ENCODE measurements at places on chromosomes 11 and 22.

DNA sequence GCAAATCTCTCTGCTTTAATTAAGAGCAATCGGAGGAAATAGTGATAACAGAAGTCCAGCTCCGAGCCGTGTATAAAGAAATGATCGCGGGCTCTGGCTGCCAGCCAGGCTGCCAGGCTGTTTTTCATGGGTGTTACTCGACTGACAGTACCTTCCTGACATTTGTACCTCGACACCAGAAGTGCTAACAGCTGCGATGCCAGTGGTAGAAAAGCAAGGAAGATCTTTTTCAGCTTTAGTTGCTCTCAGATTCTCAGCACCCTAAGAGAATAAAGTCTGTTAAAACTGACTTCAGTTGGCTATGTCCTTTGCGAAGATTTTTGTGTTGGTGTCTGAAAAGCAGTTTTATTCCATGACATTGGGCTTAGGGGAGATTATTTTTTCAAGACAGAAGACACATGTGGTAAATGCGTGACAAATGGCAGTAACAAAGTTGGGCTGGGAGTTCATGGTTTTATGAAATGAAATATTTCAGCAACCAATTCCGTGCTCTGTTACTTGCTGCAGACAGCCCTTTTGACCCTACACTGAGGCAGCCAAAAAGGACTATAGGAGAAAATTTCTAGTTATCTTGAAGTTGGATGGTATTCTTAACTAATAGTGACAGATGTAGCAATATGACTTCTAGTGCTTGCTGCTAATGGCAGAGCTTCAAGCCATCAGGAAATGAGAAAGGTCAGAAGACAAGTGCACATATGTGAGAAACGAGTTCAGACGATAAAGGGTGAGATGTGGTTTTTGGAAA lies 296.2 kb downstream of the CNTN5 start:
- DNase-seq, result no peak

DNA sequence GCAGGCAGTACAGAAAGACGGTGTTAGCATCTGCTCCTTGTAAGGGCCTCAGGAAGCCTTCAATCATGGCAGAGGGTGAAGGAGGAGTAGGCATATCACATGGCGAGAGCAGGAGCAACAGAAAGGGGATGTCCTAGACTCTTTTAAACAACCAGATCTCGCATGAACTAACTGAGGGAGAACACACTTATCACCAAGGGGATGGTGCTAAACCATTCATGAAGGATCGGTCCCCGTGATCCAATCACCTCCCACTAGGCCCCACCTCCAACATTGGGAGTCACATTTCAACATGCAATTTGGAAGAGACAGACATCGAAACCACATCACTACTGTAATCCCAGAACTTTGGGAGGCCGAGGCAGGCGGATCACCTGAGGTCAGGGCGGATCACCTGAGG lies 39.9 kb upstream of the LIPT2 start:
- no peak for DNase-seq

- DNase-seq, result no peak
These were observed 104.3 kb upstream of the SYT13 start for GRCh38 chr11:45390407-45390806.

GRCh38 chr11:62233730-62234129 lies 8.3 kb upstream of the SCGB1D2 start:
- no peak for DNase-seq

DNA sequence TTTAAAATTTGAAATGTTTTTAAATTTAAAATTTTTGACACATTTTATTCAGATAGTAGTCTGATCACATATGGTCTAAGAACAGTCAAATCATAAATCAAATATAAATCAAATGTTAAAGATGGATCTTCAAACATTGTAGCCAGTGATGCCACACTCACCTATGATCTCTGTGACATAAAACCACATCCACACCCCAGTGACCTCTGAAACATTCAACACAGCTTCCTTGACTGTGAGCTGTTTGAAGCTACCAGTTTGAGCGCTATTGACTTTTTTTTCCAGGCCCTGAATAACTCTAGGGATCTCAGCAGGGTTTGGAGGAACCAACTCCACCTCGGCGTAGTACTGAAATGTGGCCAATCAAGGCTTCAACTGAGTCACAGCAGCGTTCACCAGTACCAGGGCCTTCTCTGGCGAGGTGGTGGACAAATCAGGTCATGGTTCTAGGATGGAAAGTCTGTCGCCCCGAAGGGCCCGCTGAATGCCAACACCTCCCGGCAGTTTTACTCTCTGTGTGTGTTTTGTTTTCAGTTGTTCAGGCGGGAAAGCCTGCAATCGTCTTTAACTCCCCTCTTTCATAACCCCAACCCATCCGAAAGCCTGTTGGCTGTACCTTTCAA lies 4.3 kb upstream of the MARK2 start:
- no peak for DNase-seq

DNA sequence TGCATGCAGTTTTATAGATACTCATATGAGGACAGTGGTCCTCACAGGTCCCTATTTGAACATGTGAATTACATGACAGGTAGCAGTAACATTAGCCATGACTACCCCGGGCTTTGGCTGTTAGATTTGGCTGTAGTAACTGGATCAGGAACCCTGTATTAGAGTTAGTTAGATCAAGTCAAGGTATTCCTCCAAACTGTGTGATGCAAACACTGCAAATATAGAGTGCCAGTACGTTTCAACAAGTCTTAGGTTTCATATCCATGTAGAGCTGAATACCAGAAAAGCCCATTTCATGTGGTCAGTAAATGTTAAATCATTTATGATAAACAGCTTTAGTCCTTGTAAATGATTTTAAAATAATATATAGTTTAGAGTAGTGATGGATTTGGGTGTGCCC lies 29.5 kb upstream of the PITPNB start:
- no peak for DNase-seq

DNA sequence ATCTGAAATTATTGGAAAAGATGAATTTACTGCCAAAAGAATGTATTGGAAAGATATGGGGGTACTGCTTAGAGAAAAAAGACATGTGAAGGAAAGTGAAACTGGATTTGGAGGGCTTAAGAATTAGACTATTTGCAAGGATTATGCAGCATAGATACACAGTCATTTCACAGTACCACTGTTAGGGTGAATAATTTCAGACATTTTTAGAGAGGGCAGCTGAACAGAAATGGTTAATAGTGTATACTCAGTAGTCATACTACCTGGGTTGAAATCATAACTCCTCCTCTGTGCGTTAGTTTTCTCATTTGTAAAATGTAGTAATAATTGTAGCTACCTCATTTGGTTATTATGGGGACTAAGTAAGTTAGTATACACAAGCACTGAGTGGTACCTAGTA lies 33.0 kb downstream of the GAS2 start:
- no peak for DNase-seq

GRCh38 chr11:19311308-19312030 lies 70.7 kb upstream of the E2F8 start:
- DNase-seq, result peak; percentile 34

- DNase-seq, result no peak
These were observed 134.2 kb downstream of the RBFOX2 start for GRCh38 chr22:35894464-35894878.

DNA sequence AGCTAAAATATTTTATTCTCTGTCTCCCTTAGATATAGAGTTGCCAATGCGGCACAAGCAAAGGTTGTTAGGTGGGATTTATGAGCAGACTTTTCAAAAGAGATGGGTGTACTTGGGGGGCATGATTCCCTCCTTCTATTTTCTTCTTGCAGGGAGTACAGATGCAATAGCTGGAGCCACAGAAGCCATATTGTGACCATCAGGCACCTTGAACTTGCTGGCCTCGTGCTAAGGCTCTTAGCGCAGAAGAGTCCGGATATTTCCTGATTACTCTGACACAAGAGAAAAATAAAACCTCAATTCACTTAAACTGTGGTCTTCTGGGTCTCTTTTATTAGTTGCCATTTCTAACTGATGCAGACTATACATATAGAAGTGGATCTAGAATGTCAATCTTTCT lies 547.4 kb downstream of the MIAT start:
- DNase-seq, result no peak

DNA sequence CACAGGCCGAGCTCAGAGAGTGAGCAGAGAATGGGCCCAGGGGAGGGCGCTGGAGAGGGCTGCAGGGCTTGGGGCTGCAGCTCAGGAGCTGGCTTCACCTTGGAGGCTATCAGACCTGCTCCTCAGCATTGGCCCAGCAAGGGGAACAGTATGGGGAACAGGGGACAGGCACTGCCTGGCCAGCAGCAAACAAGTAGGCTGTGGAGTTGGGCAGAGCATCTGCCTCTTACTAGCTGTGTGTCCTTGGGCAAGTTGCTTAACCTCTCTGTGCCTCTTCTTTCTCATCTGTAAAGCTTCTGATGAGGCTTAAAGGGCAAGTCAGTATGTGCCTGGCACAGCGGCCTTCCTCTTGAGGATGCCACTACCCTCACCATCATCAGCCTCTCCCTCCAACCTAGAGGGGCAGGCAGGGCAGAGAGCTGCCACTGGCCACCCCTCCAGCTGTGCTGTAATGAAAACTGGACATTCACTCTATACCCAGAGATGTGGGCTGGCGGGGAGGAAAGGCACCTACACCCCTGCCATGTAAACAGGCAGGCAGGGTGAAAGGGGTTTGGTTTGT lies 7.5 kb upstream of the CDKN1C start:
- DNase-seq, result peak; percentile 56

DNA sequence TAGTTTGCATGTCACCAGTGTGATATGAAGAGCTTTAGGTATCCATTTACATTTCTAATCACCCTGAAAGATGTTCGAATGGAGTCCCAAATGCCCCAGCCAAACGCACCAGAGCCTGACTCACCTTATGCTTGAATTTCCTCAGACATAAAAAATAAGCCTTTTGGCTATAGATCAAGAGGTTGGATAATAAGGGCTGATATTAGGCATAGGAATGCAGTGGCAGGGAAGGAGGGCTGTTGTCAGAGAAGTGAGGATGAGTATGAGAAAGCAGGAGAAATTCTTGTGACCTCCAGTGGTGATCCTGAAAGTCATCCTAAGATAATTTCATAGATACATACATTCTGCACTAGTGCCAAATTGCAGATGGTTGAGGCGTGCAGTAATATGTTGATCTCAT lies 264.6 kb downstream of the NELL1 start:
- no peak for DNase-seq

DNA sequence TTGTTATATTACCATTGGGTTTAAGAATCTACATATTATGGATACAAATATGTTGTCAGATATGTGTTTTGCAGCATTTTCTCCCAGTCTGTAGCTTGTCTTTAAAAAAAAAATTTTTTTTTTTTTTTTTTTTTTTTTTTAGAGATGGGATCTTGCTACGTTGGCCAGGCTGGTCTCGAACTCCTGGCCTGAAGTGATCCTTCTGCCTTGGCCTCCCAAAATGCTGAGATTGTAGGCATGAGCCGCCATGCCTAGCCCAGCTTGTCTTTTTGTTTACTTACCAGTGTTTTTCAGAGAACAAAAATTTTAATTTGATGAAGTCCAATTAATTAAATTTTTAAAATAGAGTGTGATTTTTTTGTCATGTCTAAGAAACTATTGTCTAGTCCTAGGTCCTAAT lies 29.8 kb downstream of the INCENP start:
- DNase-seq, result no peak

DNA sequence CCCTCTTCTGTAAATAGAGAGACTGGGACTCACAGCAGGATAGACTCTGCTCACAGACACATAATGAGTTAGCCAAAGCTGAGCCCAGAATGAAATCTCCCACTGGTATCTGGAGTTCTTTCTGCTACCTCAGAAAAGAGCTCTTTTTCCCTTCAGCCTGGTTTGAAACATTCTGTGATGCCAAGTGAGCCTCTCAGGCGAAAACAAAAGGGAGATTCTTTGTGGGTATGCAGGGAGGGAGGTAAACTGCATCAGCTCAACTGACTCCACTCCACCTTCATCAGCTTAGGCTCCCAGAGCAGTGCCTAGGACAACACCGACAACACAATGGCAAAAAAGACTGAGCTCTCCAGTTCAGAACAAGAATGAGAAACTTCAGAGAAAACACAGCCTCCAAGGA lies 55.1 kb upstream of the SCUBE2 start:
- no peak for DNase-seq

GRCh38 chr11:762421-763072 lies 14.7 kb downstream of the GATD1 start:
- DNase-seq, result peak; percentile 9

GRCh38 chr11:22244986-22245592 lies 52.2 kb downstream of the ANO5 start:
- DNase-seq, result peak; percentile 7

GRCh38 chr11:116865696-116866095 lies 28.3 kb upstream of the APOA1 start:
- DNase-seq, result no peak

- no peak for DNase-seq
These were observed 40.9 kb upstream of the OR9Q1 start for GRCh38 chr11:57982776-57983175.
